ENCODE measurements at places on chromosomes 3 and 15.

- DNase-seq = no peak
These were observed 2.5 kb downstream of the AMOTL2 start for GRCh38 chr3:134371542-134372324.

GRCh38 chr15:87935583-87935982 is 321.0 kb downstream of the NTRK3 start:
- DNase-seq = no peak

DNA sequence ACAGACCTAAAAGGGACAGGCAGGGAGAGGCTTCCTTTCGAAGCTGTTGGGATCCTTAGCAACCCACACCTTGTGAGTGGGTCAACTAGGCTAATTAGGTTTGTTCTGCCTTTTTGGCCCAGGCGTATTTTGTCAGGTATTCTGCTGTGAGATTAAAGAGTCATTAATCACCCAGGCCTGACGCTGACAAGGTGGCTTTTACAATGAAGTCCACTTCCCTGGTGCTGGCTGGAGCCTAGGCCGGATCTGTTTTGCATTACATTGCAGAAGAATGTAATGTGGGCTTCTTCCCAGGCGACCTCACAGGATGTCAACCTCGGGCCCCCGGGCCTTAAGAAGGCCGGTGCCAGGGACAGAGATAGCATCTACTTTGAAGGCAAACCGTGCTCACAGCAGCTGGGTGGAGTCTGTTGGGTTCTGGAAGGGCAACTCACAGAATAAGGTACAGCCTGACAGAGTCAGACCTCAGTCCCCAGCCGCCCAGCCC is 76.9 kb downstream of the HES1 start:
- DNase-seq = no peak

DNA sequence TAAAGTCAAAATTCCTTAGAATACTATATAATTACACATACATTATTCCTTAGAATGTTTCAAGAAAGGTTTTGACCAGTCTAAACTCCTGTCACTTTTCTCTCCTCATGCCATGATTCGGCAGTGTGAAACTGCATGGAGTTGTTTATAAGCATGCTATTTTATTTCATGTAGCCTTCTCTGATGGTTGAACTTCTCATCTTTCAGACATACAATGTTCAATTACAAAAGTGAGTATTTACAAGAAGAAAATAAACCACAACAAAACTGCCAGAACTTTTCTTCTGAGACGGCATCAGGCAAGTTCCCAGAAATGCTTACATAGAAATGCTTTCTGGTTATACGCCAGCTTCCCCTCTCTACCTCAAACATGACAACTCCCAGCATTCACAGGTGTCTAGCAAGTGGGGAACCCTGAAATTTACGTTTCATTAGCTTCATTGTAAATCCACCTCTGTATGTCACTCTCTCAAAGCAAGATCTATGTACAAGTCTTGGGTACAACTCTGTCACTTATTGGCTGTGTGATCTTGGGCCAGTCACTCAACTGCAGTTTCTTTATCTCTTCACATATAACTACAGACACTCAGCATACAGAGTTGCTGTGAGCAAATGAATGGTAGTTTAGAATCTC is 42.7 kb downstream of the HDGFL3 start:
- no peak for DNase-seq

DNA sequence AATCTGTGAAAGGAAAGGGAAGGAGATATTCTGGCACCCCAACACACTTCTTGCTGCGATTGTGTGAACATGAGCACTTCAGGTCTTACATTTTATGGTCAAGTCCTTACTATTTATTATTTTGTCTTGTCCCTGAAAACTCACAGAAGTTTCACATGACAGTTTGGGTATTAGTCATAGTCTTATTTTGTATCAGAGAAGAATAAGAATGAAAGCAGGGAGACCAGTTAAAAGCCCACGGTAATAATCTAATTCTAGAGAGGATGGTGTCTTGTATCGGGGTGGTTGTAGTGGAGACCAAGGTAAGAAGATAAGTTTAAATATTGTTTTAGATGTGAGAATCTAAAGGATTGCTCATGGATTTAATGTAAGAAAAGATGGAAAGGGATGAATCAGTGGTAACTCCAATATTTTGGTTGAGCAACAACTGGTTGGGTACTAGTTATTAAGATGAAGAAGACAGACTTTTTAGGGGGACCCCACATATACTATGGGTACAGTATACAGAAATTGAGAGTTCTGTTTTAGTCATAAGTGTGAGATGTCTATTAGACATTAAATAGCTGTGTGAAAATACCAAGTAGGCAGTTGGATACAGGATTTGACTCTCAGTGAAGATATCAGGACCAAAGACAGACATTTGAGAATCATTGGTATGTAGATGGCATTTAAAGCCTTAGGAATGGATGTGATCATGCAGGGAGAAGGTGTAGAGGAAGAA is 227.6 kb downstream of the MFSD1 start:
- DNase-seq = no peak

GRCh38 chr3:73727854-73728253 is 103.1 kb upstream of the PDZRN3 start:
- DNase-seq = no peak

DNA sequence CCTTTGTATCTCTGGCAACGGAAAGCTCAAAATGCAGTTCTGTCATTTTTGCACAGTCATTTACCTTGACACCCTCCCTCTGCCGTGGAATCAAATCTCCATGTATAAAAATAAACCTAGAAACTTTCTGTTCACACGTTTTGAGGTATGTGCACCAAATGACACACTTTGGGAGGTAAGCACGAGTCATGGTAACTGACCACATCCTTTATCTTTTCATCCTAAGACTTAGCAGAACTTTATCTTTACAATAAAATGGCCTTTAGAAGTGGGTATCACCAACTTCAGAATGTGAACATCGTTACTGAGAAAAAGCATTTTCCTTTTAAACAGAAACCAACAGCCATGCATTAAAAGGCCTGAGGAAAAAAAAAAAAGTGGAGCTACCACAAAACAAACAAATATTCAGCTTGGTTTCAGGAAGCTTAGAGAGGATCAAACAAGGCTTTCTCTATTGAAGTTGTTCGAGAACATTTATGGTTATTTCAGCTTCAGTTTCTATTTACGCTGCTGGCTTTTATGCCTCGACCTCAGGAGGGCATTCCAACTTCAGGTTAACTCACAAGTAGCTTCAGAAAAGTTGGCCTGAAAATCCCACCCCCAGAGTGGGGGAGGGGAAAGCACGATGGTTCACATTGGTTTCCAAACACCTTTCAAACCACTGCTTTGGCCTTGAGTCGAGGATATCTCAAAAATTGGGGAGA is 171.1 kb upstream of the ICE2 start:
- DNase-seq = no peak

- DNase-seq = no peak
These were observed 127.6 kb downstream of the RYR3 start for GRCh38 chr15:33438396-33438795.
